ENCODE measurements at places on chromosomes 1 and 21.

GRCh38 chr1:241235256-241235897 is 121.6 kb downstream of the RGS7 start:
- DNase-seq = no peak

DNA sequence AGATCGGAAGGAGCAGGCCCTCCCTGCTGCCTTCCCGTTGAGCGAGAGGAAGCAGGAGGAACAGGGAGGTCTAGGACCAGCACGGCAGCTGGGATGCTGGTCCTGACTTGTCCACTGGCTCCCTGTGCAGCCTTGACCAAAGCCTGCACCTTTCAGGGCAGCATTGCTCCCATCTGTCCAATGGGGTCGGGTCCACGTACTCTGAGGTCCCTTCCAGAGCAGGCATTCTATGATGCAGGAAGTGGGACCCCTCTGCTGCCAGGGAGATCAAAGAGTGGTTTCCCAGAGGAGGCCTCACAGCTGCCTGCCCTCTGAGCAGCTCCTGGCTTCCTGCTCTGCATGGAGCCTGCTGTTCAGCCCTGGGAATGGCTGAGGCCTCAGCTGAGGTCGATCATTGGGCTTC is 21.7 kb upstream of the ZNF362 start:
- DNase-seq = no peak

DNA sequence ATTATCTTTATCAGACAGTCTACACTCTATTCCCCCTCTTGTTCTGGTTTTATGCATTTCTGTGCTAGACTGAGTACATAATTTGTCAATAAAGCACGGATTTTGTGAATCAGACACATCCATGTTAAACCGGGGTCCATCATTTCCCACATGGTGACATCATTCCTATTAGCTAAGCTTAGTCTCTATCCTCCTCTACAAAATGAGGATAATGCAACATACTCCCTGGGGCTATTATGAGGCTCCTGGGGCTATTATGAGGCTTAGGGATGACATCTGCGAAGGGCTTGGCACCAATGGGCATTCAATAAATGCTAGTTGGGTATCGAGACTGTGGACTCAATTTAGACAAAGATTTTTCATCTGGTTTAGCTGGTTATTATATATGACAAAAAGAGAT is 25.1 kb upstream of the APP start:
- DNase-seq = no peak

DNA sequence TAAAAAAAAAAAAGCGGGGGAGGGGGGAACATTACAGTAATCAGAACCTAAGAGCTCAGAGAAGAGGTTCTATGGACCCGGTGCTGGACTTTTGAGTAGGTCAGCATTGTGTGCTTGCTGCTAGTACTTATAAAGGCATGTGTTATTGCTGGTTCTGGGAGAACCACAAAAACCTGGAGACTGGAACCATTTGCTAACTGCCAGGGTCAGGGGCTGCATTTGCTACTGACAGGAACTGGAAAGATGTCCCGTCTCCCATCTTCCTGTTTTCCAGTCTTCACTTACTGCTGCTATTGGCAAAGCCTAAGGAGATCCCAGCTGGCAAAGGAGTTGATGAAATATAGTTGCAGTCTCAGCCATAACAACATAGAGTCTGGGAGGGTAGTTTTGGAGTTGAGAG is 4.3 kb downstream of the RNF2 start:
- DNase-seq = no peak

DNA sequence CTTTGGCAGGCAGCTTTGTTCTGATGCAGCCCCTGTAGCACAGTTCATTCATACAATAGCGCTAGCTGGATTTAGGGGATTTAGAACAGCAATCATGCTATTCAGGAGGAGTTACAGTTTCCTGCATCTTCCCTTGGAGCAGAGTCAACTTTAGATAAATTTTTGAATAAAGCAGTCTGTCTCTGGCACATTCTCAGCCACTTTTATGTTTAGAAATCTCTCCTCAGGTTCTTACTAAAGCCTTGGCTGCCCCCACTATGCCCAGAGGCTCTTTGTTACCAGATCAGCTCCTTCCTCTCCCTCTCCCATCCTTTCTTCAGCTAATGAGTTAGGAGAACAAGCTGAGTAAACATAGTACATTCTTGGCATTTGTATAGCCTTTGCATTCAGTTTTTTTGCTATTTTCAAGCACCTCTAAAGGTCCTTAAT is 17.0 kb upstream of the PIGC start:
- no peak for DNase-seq

Data from kidney capillary endothelial cell (primary cell).